ENCODE measurements at places on chromosomes 12 and 14.
A peak's percentile ranks its signal among the peaks of the same experiment; 100 is the strongest.

- no peak for ATAC-seq
These were observed 471.2 kb downstream of the DIO2 start for GRCh38 chr14:79740066-79740601.

GRCh38 chr12:14572401-14572800 is 4.7 kb upstream of the PLBD1 start:
- ATAC-seq = no peak

DNA sequence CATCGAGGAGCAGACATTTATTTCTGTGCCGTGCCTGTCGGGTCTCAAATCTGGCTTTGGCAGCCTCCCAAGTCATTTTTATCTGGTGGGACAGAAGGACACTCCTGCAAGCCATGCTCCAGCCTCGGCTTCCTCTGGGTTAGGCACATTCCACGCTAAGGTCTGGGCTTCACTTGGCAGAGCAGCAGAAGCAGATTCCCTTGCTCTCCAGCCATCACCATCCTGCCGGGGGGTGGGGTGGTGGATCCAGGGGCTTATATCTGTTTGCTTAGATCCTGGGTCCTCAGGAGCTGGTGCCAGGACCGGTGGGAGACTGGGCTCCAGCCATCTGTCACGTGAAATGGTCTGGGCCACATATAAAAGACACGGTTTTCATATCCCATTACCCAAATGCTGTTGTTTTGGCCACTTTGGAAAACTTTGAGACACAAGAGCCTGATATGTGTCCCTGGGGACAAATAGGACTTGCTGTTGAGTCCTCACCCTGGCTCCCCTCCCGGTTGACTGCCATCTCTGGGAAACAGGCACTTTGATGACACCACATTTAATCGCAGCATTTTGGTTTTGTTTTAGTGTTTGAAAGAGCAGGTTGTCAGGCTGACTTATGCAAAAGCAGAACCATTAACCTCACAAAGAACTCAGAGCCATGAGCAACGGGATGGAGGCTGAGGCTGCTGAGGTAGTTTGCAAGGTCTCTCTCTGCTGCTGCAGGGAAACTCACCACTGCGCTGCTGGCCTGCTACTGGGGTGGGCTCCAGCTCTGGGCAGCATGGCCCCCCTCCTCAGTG is 69.6 kb upstream of the PRMT8 start:
- ATAC-seq = no peak

DNA sequence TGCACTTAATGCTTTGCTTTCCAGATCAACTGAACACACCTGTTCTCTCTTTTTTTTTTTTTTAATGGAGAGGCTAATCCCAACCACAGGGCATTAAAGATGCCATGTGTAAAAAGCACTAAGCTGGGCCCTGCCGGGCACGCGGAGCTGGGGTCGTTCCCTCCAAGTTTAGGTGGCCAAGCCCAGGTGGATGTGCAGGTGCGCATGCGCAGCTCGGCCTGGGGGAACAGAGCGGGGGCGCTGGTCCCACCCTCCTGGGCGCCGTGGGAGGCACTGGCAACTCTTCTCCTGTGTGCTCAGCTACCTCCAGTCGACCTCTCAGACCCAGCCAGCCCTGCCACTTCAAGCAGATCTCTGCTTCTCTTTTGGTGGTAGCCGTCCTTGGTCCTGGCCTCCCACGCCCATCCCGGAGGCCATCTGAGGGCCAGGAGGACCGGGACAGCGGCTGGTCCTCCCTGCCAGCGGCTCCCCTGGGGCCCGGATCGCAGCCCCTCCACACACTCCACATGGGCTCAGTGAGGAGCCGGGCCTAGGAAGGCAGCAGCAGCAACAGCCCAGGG is 679.3 kb downstream of the BCL11B start:
- ATAC-seq = no peak

DNA sequence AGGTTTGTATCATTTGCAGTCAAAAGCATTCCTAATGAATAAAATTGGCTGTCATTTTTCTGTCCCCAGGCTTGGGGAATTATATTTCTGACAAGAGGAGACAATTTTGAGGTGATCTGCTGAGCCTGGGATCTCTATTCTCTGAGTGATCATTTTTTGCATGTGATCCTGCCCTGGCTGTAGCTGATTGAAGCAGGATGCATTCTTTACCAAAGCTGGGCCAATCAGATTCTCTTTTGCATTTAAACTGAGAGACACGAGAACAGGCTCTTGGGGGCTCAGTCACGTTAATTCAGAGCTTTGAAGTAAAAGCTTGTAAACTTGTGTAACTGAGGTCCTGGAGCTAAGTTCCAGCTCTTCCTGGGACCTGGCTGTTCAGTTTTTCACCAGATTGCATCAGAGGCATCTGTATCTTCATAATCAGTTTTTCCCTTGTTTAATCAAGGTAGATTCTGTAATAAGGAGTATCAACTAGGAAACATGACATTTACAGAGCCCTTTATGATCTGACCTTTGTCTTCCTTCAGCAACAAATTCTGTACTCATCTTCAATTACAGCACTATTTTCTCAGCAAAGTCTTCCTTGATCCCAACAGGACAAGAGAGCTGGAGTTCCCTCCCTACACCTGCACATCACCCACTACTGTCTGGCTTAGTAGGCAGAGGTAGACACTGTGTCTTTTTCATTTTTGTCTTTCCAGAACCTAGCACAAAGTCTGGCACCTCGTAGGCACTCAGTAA is 35.0 kb upstream of the MANSC4 start:
- 0 out of 3 replicates have a peak, but pooled peaks have one; percentile 24 for ATAC-seq

GRCh38 chr12:112906712-112907414 is at the start of gene OAS1:
TSS of gene OAS1 (plus strand) at chr12:112906962. CDS start at chr12:112907040, 78 bp downstream.
- ATAC-seq = peak; percentile 92

- ATAC-seq = peak; percentile 91
These were observed 12.4 kb downstream of the CALM1 start for GRCh38 chr14:90409209-90409730.

GRCh38 chr12:106743270-106743988 is 31.1 kb upstream of the RIC8B start:
- no peak for ATAC-seq

- no peak for ATAC-seq
These were observed 46.2 kb downstream of the KDM2B start for GRCh38 chr12:121534495-121535148.

DNA sequence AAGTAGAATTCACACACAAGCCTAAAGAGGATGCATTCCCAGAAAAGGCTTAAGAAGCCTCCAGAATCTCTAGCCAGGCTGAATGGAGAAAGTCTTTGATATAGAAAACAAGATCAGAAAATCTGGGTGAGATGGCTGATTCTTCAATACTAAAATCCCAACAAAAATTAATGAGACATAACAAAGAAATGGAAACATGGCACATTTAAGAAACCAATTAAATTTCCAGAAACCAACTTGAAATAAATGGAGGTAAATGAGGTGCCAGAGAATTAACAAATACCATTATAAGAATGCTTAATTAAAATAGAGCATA is 51.9 kb downstream of the CPSF6 start:
- ATAC-seq = no peak

DNA sequence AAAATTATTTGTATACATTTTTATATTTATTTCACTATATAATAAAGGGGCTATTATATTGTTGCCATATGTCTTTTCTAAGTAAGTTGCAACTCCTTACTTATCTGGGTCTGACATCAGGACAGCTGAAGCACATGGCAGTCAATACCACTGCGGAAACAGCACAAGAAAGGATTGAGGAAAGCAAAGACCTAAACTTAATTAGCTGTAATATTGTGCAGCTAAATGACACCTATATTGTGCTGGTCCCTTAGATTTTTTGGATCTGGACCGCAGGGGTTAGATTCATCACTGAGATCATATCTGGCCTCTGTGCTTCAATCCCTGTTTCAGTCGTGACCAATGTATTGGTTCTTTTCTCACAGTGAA is 359.6 kb upstream of the DIO2 start:
- ATAC-seq = no peak

GRCh38 chr12:91361864-91362263 is 179.2 kb upstream of the DCN start:
- peak; percentile 73 for ATAC-seq

- no peak for ATAC-seq
These were observed 102.8 kb upstream of the BCAT1 start for GRCh38 chr12:25051656-25052195.

DNA sequence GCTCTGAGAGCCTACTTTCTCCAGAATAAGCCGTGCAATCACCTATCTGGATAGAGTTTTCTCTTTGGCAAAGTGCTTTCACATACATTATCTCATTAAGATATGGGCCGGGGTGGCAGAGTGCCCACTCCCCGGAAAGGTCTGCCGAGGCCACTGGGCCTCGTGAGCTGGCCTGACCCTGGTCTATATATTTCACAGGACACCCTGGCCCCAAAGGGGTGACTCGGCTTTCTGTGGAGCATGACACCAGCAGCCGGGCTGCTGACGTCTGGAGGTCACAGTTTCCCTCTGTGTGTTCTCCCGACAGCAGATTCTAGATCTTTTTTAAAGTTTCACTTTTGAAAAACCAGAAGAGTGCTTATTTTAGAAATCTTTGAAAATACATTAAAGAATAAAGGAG is 27.9 kb upstream of the ATP2A2 start:
- peak; percentile 36 for ATAC-seq

- ATAC-seq = peak; percentile 54
These were observed 483 bp downstream of the POC1B start for GRCh38 chr12:89525305-89525823.

- peak; percentile 81 for ATAC-seq
These were observed 644.2 kb downstream of the NOVA1 start for GRCh38 chr14:25953532-25954139.
